ENCODE measurements at places on chromosomes 12 and 14.

- DNase-seq: no peak
Observed at GRCh38 chr12:118455327-118455726, 79.0 kb downstream of the SUDS3 start.

DNA sequence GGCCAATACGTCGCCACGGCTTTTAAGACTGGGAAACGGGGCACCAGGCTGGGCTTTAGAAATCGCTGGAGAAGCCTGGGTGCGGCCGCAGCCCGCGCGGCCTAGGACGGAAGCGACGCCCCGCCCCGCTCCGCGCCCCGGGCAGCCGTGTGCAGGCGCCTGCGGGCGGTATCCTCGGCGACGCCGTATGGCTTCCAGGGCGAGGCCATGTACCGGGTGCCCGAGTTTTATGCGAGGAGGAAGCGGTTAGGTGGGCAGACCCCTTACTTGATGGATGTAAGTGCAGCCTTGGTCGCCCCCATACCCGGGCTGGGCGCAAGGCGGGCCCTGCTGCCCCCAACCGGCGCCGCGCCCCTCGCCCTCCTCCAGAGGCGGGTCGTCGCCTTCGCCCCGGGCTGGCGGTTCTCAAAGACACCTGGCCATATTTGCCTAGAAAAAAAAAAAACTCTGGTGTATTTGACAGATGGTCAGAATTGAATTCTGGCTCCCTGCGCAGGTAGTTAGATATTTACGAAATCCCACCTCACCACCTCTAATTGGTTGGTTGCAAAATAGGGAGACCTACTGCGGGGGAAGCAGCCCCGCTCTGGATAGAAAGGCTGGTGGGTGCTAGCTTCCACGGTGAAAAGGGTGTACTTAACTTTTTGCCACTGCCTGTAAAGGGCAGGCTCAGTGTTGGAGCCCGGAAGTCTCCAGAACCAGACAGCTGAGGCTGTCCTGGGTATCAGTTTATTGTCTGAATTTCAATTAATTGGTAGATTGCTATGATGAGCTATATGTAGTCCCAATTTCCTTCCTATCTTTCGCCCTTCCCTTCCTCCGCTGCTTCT lies at the start of gene PPP1R36:
TSS of gene PPP1R36 (plus strand) at position 171 of the 830 bp plus-strand sequence. CDS start at position 208, 37 bp downstream.
- peak; percentile 44 for DNase-seq

GRCh38 chr12:114275932-114276785 lies 129.8 kb downstream of the TBX5 start:
- no peak for DNase-seq

GRCh38 chr12:11568762-11569478 lies 80.6 kb upstream of the ETV6 start:
- no peak for DNase-seq

DNA sequence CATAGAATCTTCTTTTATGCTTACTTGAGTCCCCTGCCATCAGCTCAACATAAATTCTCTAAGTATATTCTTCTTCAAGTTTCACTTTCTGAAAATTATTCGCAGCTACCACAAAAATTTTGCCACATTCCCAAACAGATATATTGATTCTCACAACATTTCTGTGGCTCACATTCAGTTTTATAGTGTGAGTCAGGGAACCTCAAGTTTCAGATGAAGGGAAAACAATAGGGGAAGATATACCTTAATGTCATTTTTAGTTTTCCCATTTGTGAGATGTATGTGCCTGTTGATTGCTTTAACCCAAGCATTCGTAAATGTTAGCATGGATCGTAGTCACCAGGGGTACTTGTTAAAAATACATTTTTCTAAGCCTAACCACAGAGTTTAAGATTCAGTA lies 465.8 kb downstream of the CCER1 start:
- DNase-seq: no peak

GRCh38 chr12:101439236-101439635 lies 31.7 kb upstream of the ARL1 start:
- no peak for DNase-seq

DNA sequence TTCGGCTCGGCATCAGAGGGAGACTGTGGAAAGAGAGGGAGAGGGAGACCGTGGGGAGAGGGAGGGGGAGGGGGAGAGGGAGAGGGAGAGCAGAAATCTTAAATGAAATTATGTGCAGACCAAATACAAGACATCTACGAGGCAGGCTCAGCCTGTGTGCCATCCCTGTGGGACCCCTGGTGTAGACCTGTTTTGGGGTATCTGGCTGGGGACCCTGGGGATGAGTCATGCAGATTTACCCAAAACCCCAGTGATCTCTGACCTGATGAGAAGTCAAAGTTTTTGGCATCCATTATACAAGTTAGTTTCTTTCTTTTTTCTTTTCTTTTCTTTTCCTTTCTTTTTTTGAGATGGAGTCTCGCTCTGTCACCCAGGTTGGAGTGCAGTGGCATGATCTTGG lies 44.4 kb downstream of the ADGRD1 start:
- DNase-seq: no peak

GRCh38 chr14:105733081-105734065 lies 207.0 kb downstream of the TMEM121 start:
- DNase-seq: no peak

GRCh38 chr12:6230321-6231110 lies 30.3 kb downstream of the CD9 start:
- peak; percentile 86 for DNase-seq

- peak; percentile 56 for DNase-seq
Observed at GRCh38 chr12:6434205-6435140, 10.3 kb upstream of the CD27 start.

- no peak for DNase-seq
Observed at GRCh38 chr12:6312529-6313325, 2.2 kb downstream of the PLEKHG6 start.

GRCh38 chr12:71640316-71640715 lies 23.3 kb downstream of the ZFC3H1 start:
- no peak for DNase-seq

GRCh38 chr14:24861083-24861630 lies 188.8 kb downstream of the STXBP6 start:
- no peak for DNase-seq

DNA sequence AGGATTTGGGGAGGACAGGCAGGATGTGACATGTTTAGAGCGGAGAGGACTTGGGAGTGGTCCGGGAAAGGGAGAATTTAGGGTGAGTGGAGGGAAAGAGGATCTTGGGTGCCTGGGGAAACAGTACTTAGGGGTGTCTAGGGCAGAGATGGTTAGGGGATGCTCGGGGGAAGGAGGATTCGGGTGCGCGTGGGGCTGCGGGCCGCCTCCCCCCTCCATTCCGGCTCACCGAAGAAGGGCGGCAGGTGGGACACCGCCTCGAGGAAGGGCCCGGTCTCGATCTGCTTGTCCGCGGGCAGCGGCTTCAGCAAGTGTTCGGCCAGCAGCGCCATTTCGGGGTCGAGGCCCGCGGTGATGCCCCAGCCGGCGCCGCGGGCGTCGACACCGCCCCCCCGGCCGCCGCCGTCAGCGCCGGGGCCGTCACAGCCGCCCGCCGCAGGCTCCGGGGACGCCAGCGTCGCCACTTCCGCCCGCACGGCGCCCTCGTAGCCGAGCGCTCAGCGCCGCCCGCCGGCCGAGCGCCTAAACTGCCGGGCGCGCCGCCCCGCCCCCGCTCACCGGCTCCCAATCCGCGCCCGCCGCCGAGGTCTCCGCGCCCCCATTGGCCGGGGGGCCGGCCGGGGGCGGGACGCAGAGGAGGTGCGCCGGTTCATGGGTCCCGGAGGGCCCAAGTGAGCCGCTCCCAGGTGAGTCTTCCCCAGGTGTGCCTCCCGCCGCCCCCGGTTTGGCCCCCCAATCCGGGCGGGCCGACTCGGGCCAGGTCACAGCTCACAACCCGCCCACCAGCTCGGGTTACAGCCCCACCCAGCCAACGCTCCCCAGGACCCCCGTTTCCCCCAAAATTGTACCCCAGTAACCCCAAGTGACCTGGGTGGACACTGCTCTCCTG lies at the start of gene GLTP:
TSS of gene GLTP (minus strand) at position 499 of the 889 bp plus-strand sequence. CDS start at position 332, 167 bp downstream.
- DNase-seq: peak; percentile 86

GRCh38 chr12:123096182-123096581 lies 54.7 kb downstream of the PITPNM2 start:
- no peak for DNase-seq

- DNase-seq: no peak
Observed at GRCh38 chr12:52050116-52050757, 1.0 kb upstream of the NR4A1 start.

DNA sequence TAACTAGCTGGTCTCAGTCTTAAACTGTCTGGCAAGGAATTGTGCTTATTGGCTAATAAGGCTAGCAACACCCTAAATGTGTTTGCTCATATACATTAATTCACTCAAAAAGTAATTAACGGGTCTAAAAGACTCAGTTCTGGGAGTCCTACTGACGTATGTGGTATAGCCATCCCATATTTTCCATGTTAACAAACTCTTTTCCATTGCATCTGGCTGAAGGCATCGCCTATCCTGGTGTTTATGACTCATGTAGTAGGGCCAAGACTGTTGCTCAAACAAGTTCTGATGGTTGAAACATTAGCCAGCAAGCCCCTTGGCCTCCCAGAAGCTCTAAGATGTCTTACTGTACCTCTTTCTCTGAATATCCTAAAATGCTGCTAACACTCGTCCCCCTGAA lies 98.5 kb downstream of the PHLDA1 start:
- DNase-seq: no peak

DNA sequence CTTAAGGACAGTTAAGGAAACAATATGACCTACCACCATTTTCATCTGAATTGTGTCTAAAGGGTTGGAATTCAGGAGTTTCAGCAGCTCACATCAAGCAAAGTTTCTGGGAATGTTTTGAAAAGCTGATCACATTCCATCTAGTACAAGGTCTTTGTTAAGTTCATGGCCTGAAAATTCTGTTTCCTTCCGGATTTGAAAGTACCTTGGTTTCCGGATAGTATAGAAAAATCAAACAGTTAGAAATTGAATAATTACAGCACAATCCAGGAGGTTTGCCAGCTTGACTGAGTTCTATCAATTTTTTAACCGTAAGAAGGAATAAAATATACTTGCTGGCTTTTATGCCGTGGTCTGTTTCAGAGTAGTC lies 136.5 kb downstream of the HMGA2 start:
- no peak for DNase-seq

GRCh38 chr12:78331753-78332152 lies 501.1 kb downstream of the NAV3 start:
- DNase-seq: no peak

- DNase-seq: no peak
Observed at GRCh38 chr14:67982711-67983608, 163.4 kb downstream of the RAD51B start.

GRCh38 chr12:77953528-77954205 lies 123.0 kb downstream of the NAV3 start:
- DNase-seq: no peak

DNA sequence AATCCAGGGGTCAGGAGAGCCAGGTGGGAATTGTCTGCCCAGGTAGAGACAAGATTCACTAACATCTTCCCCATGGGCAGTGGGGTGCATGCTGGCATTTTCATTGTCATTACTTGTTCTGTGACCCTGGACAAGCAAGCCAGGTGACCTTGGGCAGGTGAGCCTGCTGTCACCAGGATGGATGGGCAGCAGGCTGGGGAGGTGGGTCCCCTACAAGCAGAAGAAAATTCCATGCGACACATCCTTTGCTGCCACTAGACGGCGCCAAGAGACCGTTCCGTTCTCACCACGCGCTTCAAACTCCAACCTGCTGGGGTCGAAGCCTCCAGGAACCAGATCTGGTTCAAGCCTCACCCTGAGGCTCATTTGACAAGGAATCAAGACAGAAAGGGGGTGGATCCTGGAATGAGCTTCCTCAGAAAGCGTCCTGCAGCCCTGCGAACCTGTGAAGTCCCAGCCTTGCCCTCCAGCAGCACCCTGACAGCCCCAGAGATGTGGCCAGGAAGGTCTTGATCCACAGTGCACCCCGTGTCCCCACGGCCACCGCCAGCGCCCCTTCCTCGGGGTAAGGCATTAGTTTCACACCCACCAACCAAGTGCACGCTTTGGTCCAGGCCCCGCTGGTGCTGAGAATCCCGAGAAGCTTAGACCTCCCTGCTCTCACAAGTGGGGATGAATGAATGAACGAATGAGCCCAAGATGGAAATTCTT lies 3.2 kb upstream of the DYNC1H1 start:
- peak; percentile 79 for DNase-seq

DNA sequence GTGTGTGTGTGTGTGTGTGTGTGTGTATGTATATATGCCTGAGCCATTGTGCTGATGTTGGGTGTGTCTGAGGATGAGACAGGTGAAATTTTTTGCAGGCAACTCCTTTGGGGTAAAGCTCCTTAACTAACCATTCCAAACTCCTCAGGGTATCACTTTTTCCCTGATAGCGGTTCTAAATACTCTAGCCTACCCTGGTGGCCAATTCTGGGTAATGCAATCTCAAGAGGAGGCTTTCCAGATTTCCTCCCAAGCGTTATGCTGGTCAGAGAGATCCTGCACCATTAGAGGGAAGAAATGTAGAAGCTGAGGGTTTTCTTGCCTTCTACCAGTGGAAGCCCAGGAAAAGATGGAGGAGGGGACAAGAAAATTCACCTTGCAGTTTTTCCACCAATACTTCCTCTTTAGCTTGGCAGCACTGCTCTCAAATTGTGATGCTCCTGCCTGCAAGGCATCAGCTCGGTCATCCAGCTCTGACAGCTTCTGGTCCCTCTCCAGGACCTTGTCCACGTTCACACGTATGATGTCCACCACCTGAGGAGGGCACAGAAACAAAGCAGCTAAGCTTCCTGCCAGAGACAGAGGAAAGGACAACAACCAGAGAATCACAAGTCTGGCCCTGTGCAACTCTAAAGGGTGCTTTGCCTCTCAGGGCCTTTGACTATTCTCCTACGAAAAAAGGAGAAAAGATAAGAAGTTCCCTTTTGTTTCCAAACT lies 4.9 kb downstream of the VAMP1 start:
- DNase-seq: peak; percentile 65

DNA sequence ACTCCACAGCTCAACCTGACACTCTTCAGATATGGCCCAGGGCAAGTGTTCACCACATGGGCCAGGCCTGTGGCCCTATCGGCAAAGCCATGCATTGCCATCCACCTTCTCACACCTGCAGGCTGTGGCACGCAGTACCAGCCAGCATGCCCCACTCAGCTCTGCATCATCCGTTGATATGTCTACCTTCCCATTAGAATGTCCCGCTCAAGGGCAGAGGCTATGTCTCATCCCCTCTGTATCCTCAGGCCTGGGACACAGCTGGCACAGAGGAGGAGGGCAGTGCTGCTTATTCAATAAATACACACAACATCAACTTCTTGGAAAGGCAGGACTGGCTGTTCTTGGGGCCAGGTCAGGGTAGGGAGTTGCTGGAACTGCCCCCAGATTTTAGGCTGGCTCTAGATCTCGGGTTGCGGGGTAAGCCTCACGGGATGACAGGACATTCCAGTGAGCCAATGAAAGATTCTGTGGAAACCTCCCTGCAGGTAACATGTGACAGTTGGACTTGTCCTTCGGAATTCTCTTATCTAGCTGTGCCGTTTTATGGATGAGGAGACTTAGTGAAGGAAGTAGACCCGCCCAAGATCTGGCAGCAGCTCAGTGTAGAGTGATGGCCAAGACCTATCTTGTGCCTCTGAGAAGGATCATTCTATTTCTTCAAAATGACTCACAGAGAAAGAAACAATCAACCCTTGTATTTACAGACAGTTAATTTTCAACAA lies 25.6 kb downstream of the SYNE3 start:
- DNase-seq: no peak

DNA sequence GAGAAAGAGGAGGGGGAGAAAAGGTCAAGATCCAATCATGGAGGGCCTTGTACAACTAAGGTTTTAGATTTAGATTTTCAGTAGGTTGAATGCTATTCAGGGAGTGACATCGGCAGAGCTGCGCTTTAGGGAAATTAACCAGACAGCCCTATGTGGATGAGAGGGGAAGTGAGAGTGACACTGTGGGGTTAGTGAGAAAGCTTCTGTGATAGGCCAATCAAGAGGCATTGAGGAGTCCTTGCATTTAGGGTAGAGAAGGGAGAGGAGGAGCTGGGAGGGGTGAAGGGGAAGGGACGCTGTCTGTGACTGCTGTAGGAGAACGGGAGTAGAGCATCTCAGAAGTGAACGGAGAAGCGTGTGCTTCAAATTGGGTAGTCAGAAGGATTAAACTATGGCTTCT lies 3.4 kb downstream of the HSD17B6 start:
- no peak for DNase-seq
